CD4-positive, alpha-beta memory T cell (primary cell): ENCODE measurements at places on chromosomes 11 and 22. TPM values are rescaled to one million over a fixed set of nuclear protein-coding genes. Genes with fewer than 3 reads are reported as not detected.

FAT3 gene
- polyA plus RNA-seq: not detected

F2 gene
- polyA plus RNA-seq: not detected

A4GALT gene
- polyA plus RNA-seq: not detected

- no peak overlapping the region for H3K27ac ChIP-seq
- H3K4me1 ChIP-seq: no peaks in the 10 kb centered on the region
- no peak overlapping the region for H3K4me3 ChIP-seq
- H3K36me3 ChIP-seq: no peaks in the 10 kb centered on the region
Measured at GRCh38 chr11:123880912-123881311, 4.6 kb downstream of the TMEM225 start.

DNA sequence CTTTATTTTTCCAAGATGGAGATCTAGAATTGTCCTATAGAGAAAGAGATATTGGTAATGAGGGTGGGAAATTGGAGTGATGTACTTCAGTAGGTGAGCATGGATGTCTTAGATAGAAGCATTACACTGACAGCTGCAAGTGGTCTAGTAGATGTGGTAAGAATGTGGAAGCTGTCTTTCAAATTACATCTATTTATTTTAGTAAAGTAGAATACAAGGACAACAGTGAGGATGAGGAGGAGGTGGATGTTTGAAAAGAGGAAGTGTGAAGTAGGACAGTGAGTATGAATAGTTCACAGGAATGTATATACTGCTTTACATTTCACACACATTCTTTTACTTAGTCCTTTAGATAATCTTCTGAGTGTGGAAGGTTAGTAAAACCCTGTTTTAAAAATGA lies 64.2 kb downstream of the HIPK3 start:
- H3K36me3 ChIP-seq: no peaks in the 10 kb centered on the region
- no peaks in the 10 kb centered on the region for H3K27me3 ChIP-seq
- H3K4me1 ChIP-seq: peaks cover 40% of the 10 kb centered on the region

DNA sequence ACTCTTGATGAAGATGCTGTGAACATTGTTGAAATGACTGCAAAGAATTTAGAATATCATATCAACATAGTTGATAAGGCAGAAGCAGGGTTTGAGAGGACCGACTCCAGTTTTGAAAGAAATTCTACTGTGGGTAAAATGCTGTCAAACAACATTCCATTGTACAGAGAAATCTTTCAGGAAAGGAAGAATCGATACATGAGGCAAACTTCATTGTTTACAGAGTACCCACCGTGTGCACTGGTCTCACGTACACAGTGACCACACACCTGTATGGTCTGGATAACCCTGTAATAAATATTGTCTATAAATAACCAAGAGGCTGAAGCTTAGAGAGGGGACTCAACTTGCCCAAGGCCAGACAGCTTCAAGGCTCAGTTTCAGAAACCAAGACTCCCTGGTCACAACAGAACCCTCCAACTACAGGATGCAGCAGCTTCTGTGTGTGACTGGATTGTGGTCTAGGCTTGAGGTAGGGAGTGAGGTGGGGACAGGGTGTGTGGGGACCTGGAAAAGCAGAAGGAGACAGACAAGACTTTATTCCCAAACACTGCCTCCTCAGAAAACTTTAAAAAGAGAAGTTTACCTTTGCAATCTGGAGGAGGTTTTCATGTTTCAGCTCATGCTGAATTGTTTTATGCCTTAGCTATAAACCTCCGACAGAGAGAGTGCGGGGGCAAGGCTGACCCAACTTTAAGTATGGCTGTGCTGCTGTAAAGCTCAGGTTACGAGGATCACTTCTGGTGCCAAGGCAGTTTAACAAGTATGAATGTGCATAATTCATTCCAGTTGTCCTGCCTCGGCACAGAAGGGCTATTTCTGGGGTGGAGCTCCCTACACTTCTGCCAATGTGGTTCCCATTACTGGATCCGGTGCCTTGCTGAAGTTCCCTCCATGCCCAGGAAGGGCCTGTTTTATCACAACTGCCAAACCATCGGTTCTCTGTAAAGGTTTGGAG lies 372.6 kb upstream of the NARS2 start:
- no peak for DNase-seq
- H3K27ac ChIP-seq: no peak overlapping the region
- no peaks in the 10 kb centered on the region for H3K27me3 ChIP-seq
- H3K4me3 ChIP-seq: no peak overlapping the region

DNA sequence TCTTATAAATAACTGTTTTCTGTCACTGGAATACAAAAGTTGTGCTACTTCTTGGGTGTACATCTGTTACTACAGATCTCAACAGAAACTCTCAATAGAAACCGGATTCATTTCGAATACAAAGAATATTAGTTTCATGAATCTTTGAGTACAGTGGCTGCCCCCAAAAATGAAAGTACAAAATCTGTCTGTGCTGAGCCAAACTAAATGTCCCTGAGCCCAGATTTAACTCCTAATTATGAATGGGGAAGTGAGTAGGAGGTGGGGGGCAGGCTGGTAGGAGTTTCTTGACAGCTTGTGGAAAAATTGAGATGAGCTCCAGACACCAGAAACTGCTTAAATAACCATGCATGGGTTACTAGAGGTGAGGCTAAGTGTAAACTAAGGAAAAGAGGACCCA lies 41.6 kb downstream of the PITPNB start:
- H3K27me3 ChIP-seq: no peaks in the 10 kb centered on the region
- no peak overlapping the region for H3K4me3 ChIP-seq
- H3K4me1 ChIP-seq: peaks cover 22% of the 10 kb centered on the region
- peaks cover 9% of the 10 kb centered on the region for H3K36me3 ChIP-seq
- no peak overlapping the region for H3K27ac ChIP-seq

- peaks cover 20% of the 10 kb centered on the region for H3K36me3 ChIP-seq
- no peaks in the 10 kb centered on the region for H3K27me3 ChIP-seq
- DNase-seq: no peak
- peak overlapping the region; percentile 86 for H3K27ac ChIP-seq
Measured at GRCh38 chr11:2400762-2401435, 349 bp downstream of the TSSC4 start.

DNA sequence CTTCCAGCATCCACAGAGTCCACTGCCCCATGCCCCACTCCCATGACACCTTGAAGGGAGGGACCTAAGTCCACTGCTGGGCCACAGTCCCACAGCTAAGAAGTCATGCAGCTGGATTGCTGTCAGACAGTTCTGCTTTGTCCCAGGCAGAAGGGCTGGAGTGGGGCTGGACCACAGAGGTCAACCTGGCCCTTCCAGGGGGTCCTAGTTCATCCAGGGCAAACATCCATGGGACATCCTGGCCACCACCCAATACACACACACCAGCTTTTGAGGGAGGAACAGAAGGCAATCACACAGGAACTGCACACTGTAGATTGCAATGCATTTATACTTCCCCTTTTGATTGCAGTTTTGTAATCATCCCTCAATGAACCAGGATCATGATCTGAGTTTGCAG lies 11.3 kb upstream of the APOL4 start:
- peaks cover 5% of the 10 kb centered on the region for H3K4me1 ChIP-seq
- H3K36me3 ChIP-seq: no peaks in the 10 kb centered on the region
- no peak overlapping the region for H3K4me3 ChIP-seq
- DNase-seq: no peak

- no peak overlapping the region for H3K4me3 ChIP-seq
- H3K27me3 ChIP-seq: no peaks in the 10 kb centered on the region
- no peak overlapping the region for H3K27ac ChIP-seq
- peaks cover 12% of the 10 kb centered on the region for H3K36me3 ChIP-seq
- H3K4me1 ChIP-seq: no peaks in the 10 kb centered on the region
Measured at GRCh38 chr11:123616505-123617198, 37.8 kb downstream of the SCN3B start.

- no peak overlapping the region for H3K27ac ChIP-seq
- H3K27me3 ChIP-seq: no peaks in the 10 kb centered on the region
- no peak for DNase-seq
- peaks cover 10% of the 10 kb centered on the region for H3K36me3 ChIP-seq
- H3K4me1 ChIP-seq: no peaks in the 10 kb centered on the region
Measured at GRCh38 chr22:37762389-37762836, 45.3 kb upstream of the GCAT start.

GRCh38 chr11:6297831-6298230 lies 22.5 kb downstream of the CAVIN3 start:
- no peak overlapping the region for H3K27ac ChIP-seq
- no peaks in the 10 kb centered on the region for H3K36me3 ChIP-seq
- no peak overlapping the region for H3K4me3 ChIP-seq
- H3K27me3 ChIP-seq: no peaks in the 10 kb centered on the region
- H3K4me1 ChIP-seq: no peaks in the 10 kb centered on the region
